ENCODE measurements at places on chromosomes 3 and 15.

DNA sequence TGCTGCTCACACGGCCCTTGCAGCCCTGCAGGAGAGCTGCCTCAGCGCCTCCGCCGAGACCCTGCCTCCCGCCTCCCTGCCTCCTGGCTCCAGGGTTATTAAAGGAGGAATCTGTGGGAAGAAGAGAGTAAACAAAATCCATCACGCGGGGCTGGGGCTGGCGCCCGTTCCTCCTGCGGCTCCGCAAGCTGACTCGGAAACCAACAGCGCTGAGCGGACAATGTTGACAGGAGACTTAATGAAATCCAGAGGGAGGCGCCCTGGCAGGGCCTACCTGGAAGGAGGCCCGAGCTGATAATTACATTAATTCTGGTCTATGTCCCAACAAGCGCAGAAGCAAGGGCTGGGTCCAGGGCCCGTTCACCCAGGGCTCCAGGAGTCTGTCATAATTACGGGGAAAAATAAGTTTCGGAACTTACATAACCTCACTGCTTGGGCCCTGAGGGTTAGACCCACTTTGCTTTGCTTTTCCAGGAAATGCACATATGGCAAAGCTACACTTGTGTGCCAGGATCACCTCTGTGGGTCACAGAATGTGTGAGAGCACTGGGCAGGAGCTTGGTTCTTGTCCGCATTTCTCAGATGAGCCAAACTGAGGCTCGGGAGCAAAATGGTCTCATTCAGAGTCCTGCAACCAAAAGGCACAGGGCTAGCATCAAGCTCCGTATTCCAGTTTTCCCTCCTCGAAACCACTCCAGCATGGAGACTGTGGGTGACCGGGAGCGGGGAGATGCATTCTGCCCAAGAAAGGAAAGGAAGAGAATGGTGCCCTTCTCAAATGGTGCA is 43.8 kb upstream of the SLC6A6 start:
- DNase-seq: no peak

- DNase-seq: peak; percentile 48
Measured at GRCh38 chr3:57556459-57557084, 498 bp downstream of the PDE12 start.

DNA sequence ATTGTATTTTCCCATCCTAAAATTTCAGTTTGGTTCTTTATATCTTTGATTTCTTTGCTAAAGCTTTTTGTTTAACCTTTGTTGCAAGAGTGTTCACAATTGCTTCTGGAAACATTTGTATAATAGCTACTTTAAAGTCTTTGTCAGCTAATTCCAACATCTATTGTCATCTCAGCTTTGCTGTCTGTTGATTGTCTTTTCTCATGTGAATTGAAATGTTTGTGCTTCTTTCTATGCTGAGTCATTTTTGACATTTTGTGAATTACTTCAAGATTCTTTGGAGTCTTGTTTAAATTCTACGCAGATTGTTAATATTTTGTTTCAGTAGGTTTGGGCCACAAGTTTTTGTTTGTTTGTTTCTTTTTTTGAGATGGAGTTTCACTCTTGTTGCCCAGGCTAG is 73.2 kb downstream of the SUCNR1 start:
- no peak for DNase-seq

GRCh38 chr3:5055357-5056110 is 66.6 kb upstream of the ARL8B start:
- DNase-seq: no peak

DNA sequence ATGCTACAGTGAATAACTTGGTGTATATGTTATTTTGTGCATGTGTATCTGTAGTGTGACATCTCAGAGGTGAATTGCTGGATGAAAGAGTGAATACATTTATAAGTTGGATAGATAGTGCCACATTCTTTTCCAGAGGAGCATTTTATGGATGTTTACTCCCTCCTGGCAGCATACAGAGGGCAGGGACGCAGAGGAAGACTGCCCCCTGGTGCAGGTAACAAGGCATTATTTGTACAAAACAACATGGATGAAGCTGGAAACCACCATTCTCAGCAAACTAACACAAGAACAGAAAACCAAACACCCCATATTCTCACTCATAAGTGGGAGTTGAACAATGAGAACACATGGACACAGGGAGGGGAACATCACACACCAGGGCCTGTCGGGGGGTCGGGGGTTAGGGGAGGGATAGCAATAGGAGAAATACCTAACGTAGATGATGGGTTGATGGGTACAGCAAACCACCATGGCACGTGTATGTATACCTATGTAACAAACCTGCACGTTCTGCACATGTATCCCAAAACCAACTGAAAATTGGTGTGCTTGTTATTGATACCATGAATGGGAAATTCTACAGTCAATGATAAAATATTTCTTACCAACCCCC is 57.9 kb upstream of the CTXND1 start:
- peak; percentile 47 for DNase-seq

GRCh38 chr15:62439543-62440016 is 274.5 kb upstream of the C2CD4B start:
- no peak for DNase-seq

- DNase-seq: no peak
Measured at GRCh38 chr15:78617076-78617475, 3.7 kb downstream of the CHRNA3 start.

DNA sequence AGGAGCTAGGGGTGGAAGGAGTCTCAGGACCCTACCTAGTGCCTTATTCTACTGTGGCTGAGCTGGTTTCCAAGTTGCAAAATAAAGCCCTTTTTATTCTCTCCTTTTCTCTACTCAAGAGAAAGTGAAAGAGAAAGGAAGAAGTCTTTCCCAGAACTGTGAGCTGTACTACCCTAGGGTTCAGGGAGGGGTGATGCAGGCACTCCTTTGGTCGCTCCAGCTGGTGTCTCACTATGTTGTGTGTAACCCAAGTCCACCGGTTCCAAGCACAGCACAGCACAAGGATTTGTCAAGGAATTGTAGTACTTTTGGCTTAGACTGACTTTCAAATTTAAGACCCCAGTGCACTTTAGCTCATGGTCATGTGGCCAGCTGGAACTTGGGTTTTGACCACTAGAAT is 1721.7 kb downstream of the OTOL1 start:
- DNase-seq: peak; percentile 22

- DNase-seq: peak; percentile 31
Measured at GRCh38 chr3:159232966-159233365, 431.1 kb downstream of the MFSD1 start.

DNA sequence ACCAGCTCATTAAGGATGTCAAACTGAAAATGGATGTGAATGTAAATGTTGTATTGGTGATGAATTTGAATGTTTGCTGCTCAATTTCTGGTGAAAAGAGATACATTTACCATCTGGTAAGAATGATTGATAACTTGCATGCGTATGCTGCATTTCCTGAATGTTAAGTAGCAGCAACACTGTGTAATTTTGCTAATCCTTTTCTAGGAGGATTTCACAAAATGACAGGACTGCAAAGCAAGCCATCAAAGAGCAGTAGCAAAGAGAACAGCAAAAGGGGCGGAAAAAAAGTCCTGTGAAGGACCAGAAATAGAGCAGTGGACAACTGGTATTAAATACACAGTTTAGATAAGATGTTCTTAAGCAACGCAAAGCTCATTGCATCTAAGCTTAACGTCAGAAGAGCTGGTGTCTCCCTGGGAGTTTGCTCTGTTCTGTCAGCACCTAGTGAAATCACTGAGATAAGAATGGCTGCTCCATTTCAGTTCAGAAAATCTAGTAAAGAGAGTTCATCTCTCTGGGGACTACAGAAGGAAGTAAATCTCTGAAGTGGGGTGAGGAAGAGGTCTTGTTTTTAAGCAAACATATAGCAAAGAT is 23.5 kb upstream of the PAQR5 start:
- no peak for DNase-seq

DNA sequence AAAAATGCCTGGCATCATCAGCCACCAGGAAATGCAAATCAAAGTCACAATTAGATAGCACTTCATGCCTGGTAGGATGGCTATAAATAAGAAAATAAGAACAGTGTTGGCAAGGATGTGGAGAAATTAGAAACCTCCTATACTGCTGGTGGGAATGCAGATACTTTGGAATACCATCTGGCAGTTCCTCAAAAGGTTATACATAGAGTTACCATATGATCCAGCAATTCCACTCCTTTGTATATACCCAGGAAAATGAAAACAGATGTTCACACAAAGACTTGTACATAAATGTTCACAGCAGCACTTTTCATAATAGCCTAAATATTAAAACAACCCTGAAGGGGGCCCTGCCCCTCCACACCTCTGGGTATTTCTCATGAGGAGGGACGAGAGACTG is 13.7 kb downstream of the ACSBG1 start:
- DNase-seq: no peak

GRCh38 chr3:122555275-122556071 is 8.6 kb downstream of the PARP9 start:
- peak; percentile 68 for DNase-seq

DNA sequence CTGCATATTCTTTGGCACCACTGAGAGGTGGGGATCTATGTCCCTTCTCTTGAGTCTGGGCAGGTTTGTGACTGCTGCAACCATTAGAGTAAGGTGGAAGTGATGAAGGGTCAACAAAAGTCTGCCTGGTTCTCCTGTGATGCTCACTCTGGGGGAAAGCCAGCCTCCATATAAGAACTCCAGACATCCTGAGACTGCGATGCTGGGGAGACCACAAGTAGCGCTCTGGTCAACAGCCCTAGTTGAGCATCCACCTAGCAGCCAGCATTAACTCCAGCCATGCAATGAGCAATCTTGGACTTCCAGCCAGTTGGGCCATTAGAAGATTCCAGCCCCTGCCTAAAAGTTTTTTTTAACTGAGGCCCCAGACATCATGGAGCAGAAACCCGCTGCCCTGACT is 62.8 kb downstream of the SCN11A start:
- no peak for DNase-seq

- no peak for DNase-seq
Measured at GRCh38 chr15:95528920-95529319, 801.6 kb upstream of the NR2F2 start.

DNA sequence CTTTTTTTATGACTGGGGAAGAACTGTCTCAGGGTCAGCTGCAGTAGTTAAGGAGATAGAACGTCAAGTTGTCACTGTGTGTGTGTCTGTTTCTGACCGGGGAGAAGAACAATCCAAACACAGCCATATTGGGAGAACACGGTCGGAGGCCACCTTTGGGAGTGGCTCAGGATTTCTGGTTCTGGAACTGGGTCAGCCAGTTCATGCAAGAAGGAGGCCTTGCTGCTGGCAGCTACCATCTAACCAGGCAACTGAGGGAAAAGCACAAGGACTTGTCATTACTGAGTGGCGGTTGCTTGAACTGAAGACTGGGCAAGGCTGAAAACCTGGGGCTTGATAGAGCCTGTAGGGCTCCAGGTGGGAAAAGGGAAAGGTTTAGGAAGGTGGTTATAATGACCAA is 24.6 kb downstream of the GLDN start:
- DNase-seq: no peak

DNA sequence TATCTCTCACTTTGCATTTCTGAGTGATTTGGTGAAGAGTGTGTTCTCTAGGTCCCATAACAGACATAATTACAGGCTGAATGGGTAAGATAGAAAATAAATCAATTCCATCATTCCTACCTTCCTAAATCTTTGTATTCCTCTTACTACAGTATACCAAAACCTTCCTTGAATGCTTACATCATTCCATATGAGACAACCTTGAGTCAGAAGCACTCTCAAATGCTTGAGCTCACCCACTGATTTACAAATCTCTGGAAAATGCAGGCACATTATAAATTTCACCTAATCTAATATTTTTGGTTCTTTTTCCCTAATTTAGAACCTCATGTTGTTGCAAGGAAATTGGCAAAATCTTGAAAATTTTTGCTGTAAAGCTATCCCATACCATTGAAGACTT is 239.1 kb downstream of the CBLB start:
- DNase-seq: peak; percentile 54

GRCh38 chr3:47314056-47314764 is 31.5 kb downstream of the KLHL18 start:
- no peak for DNase-seq

- DNase-seq: peak; percentile 57
Measured at GRCh38 chr15:51759557-51760070, 8.2 kb downstream of the TMOD2 start.

GRCh38 chr3:41199866-41200668 is 762 bp downstream of the CTNNB1 start:
- DNase-seq: peak; percentile 55

- no peak for DNase-seq
Measured at GRCh38 chr3:67481126-67481525, 173.3 kb downstream of the SUCLG2 start.

DNA sequence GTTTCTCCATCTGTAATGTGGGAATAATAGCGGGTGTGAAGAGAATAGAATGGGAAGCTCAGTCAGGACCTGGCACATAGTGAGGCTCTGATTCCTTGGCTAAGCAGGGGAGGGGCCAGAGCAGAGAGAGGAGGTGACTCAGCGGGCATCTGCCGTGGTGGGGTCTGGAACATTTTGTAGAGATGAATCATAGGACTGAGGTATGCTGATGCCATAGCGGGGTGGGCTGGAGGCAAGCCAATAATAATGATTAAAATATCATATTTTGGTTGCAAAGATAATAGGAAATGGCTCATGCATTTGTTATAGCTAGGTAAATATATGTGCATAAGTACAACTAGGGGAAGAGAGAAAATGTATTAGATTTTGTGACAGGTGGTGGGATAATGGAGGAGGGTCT is 11.2 kb downstream of the TGM4 start:
- DNase-seq: peak; percentile 98

DNA sequence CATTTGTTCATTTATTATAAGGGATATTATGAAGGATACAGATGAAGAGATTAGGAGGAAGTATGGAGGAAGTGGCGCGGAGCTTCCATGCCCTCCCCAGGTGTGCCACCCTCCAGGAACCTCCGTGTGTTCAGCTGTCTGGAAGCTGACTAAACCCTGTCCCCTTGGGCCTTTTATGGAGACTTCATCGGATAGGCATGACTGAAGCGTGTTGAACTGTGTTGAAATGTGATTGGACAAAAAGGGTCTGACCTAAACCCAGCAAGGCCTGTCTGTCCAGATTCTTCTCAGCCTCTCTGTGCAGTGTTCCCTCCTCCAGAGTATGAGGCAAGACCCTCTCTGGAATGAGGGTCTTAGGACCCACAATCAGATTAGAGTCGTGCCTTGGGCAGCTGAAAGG is 31.7 kb downstream of the HACD3 start:
- no peak for DNase-seq

- DNase-seq: no peak
Measured at GRCh38 chr15:41688671-41689070, 28.5 kb downstream of the MGA start.

DNA sequence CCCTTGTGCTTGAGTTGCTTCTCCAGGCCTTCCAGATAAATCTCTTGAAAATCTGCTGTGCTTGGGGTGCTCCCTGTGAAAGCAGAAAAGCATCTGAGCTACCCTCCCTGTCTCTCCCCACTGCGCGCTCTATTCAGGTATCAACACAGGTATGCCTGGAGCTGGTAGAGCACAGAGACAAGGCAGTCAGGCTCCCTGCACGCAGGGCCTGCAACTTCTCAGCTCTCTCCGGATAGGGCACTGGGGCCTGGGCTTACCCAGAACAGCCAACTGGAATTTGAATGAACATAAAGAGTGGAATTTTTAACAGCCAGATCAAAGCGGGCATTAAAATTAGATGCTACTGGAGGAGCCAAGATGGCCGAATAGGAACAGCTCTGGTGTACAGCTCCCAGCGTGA is 183.6 kb downstream of the XXYLT1 start:
- no peak for DNase-seq

GRCh38 chr3:23254282-23254681 is 51.2 kb downstream of the UBE2E2 start:
- no peak for DNase-seq

Data from ELR (cell line).